ENCODE measurements at places on chromosomes 6 and 20. TPM values are rescaled to one million over a fixed set of nuclear protein-coding genes. Genes with fewer than 3 reads are reported as not detected.

DNA sequence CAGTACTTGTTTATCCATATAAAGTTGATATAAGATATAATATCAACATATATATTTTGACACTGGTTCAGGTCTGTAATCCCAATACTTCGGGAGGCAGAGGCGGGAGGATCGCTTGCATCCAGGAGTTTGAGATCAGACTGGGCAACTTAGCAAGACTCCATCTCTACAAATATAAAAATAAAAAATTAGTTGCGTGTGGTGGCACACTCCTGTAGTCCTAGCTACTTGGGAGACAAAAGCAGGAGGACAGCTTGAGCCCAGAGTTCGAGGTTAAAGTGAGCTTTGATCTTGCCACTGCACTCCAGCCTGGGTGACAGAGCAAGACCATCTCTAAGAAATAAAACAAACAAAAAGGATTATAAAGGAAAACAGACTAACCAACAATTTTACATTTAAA is 8.9 kb upstream of the KATNA1 start:
- DNase-seq = no peak

GRCh38 chr6:16153211-16153820 is 24.4 kb downstream of the MYLIP start:
- DNase-seq = no peak

Gene DOK5
- total RNA-seq = not detected

Gene METTL24
- 4.3 TPM for total RNA-seq

GRCh38 chr6:2767657-2768524 is 2.7 kb downstream of the WRNIP1 start:
- DNase-seq = no peak

- DNase-seq = no peak
These were observed 927.7 kb downstream of the TFAP2A start for GRCh38 chr6:9487128-9487527.

DNA sequence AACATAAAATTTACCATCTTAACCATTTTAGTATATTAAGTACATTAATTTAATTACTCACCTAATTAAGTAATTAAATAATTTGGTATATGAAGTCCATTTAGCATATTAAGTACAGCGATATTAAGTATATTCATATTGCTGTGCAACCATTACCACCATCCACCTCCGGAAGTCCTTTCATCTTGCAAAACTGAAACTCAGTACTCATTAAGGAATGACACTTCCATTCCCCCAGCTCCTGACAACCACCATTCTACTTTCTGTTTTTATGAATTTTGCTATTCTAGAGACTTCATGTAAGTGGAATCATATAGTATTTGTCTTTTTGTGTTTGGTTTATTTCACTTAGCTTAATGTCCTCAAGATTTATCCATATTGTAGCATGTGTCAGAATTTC is 61.1 kb upstream of the GTSF1L start:
- DNase-seq = no peak

Gene SNAP25
- total RNA-seq = 0.76 TPM

- no peak for DNase-seq
These were observed 17.3 kb downstream of the HRH3 start for GRCh38 chr20:62202676-62203377.

- no peak for DNase-seq
These were observed 33.5 kb downstream of the WRNIP1 start for GRCh38 chr6:2798586-2799134.

GRCh38 chr20:54043076-54043967 is 27.1 kb downstream of the BCAS1 start:
- DNase-seq = no peak

Data from left colon (tissue), 2 donors.